ENCODE measurements at places on chromosomes 2 and 18.
A peak's percentile ranks its signal among the peaks of the same experiment; 100 is the strongest.

DNA sequence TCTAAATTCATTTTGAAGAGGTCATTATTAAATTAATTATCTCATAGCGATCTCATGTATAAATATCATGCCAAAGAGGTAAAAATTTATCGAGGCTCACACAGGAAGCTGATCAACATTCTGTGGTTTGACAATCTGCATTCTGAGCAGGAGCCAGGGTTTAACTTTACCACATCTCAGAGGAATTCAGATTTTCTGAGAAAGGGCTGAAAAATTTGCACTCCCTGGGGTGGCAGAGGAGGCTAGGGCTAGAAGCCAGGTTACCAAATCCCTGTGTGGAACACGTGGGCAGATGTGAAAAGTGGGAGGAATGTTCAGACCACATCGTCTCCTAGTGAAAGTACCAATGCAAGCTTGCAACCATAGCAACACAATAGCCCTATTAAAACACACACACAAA lies 63.5 kb upstream of the CTLA4 start:
- DNase-seq, result no peak

- DNase-seq, result no peak
These were observed 116.4 kb upstream of the FANCL start for GRCh38 chr2:58357521-58357920.

GRCh38 chr2:150391779-150392178 lies 95.7 kb downstream of the RND3 start:
- DNase-seq, result no peak

GRCh38 chr18:76374330-76375281 lies 120.4 kb downstream of the ZNF516 start:
- peak; percentile 21 for DNase-seq
